ENCODE measurements at places on chromosomes 1 and 21.

DNA sequence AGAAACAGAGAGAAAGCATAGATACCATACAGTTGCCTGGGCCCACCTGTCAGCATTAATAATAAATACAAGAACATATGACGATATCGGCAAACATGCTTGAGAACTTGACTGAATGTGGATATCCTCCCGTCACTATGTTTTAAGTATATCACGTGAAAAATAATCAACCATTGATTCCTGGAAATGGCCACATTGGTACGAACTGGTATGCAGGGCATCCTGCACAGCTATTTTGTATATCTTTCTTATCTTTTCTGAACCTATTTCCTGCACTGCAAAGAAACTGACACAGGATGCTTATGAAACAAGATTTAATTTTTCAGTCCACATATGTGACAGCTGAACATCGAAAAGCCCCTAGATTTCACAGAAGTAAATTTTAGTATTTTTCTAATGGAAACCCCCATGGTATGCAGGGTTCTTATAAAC is 22.8 kb upstream of the RGS1 start:
- DNase-seq, result no peak

- no peak for DNase-seq
Measured at GRCh38 chr21:37484535-37485474, 118.2 kb downstream of the DYRK1A start.

DNA sequence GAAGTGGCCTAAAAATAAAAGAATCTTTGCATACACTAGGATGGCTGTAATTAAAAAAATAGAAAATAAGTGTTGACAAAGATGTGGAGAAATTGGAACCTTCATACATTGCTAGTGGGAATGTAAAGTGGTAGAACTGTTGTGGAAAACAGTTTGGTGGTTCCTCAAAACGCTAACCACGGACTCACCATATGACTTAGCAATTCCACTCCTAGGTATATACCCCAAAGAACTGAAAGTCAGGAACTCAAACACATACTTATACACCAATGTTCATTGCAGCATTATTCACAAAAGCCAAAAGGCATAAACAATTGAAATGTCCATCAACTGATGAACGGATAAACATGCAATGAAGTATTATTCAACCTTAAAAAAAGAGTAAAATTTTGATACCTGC is 10.8 kb upstream of the HMGCL start:
- no peak for DNase-seq

- peak; percentile 42 for DNase-seq
Measured at GRCh38 chr1:202235856-202236837, 42.5 kb downstream of the LGR6 start.

DNA sequence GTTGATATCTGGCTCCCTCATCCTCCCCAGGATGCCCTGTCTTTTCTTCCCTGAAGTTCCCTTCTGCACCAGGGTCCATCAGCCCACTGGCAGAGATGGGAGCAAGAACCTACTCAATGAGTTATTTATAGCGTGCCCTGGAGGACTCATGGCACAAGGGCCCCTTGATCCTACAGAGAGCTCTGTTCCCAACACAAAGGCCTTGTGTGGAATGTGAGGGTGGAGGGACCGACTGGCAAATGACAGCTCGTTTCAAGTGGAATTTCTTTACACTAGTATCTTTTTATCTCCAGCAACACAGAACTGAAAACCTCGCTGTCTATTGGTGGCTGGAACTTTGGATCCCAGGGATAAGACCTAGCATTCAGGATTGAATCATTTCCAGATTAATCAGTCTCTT is 22.4 kb downstream of the CHI3L2 start:
- no peak for DNase-seq

- DNase-seq, result no peak
Measured at GRCh38 chr21:29056005-29056404, 17.4 kb downstream of the CCT8 start.

DNA sequence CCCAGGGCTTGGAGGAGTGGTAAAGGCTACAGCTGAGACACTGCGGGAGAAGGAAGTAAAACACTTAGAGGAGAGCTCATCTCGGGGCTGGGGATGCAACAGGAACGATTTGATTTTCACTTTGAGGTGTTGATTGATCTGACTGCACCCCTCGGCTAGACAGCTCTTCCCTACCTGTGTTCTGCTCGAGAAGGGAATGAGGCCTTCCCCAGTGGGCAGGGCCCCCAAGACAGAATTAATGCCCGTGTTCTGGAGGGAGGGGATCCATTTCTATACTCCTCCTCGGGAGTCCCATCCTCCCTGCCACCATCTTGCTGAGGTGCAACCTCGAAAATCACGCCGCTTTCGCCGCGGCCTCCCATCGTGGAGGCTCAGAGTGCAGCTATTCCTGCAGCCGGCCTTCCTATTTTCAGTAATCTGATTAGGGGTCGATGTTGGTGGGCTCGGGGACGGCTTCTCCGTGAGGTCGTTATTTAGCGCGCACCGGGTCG is 2.4 kb downstream of the ATP2B4 start:
- DNase-seq, result no peak

DNA sequence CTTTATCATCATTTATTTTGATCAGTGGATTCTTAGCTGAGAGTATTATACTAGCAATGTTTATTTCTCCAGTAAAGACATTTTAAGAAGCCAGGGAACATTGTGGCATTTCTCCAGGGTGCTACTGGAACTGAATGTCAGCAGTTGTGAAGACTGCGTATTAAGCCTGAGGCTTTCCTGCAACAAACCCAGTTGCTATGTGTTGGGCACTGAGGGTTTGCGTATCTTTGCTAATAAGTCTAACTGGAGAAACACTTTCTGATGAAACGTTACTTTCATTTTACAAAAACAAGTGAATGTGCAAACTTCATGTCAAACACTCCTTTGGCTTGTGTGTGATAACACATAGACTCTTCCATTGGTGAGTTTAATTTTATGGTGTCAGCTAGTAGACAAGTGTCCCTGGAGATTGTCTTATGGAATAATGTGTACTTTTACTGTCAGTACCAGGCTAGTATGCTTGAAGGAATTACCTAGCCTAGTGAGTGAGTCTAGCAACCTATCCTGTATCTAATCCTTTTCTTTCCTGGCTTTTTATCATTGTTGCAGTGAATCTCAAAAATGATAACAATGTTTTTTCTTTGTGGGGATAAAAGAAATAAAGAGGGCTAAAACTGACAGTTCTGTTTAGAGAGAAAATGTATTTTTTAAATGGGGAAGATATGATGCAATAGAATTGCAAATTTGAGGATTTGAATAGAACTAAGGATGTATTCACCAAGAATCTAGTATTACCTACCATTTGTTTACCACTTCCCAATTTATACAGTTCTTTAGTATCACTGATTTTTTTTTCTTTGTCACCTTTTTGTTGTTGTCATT is 70.1 kb downstream of the MTR start:
- no peak for DNase-seq

DNA sequence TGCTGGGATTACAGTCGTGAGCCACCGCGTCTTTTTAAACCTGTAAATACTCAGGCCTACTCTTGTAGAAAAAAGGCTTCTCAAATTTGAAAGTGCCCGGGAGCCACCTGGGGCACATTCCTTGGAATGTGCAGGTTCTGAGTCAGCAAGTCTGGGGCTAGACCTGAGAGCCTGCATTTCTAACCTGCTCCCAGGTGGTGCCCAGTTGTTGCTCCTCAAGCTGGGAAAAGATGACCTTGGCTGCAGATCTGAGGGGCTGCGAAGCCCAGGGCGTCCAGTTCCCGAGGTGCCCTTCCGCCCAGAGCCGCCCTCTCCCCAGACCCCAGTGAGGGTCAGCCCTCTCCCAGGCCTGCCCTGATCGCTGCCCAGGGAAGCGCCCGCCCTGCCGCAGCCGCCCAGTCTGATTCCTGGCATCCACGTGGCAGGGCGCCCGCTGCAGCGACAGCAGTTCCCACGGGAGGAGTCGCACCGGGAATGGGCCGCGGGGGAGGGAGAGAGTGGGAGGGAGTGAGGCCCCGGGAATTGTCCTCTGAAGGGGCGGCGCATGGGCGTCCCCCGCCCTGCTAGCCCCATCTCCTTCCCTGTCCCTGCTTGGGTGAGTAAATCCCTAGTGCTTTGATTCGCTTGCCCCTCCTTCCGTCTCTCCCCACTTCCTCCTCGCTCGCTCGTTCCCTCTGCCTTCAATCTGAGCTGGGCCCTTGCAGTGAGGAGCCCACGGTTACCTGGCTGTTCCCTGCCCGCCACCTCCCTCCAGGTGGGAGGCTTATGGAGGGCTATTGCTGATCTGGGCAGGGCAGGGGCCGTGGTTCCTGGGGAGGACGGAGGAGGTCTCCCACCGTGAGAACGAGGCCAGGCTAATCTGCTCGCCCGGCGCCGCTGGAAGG is 18.8 kb upstream of the TENT5B start:
- no peak for DNase-seq

- no peak for DNase-seq
Measured at GRCh38 chr1:244802041-244802440, 33.4 kb upstream of the COX20 start.

GRCh38 chr1:73673971-73674370 is 524.0 kb downstream of the LRRIQ3 start:
- no peak for DNase-seq

GRCh38 chr1:59769736-59770095 is 45.0 kb upstream of the HOOK1 start:
- no peak for DNase-seq

DNA sequence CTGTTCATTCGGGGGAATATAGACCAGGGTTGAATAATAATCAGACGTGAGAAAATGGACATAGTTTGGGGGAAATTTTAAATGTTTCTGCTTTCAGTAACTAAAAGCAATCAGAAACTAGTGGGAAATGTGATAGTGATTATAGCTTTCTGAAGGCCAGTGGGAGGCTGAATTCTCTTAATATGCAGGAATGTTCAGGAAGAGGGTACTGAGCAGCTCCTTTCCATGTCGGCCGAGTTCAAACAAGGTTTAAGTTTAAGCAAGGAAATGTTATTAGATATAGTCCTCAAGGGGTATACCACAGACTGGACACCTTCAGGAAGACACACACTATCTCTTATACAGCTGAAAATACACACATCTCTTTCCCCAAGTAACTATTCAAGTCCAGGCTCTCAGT is 105.5 kb downstream of the HHAT start:
- DNase-seq, result no peak

- no peak for DNase-seq
Measured at GRCh38 chr1:230224101-230224960, 157.3 kb downstream of the GALNT2 start.

- DNase-seq, result no peak
Measured at GRCh38 chr1:8006037-8006963, 19.8 kb downstream of the ERRFI1 start.

DNA sequence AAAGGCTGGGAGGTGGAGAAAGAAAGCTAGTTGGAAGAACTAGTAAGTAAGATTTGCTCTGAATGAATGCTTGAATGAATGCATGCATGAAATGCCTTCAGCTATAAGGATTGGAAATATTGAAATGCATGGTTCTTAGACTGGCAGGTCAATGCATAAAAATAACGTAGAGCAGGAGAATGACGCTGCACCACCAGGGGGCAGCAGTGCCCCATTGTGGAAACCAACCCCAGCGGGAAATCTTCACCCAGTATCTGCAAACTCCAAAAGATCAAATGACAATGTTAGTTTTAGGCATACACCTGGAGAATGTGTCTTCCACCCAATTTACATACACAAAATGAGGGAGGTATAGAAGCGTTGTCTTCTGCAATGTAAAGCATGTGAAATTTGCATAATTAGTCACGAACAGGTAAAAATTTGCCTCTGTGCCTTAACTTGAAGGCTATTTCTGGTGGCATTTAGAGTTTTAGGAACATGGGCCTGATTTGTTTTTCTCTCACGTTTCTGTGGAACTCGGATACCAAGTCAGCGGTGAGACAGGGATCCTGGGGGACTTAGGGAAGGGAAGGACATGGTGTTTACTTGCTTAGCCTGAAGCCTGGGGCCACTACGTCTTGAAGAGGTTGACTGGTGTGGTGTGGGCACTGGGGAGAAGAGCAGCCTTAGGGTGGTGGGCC is 78.6 kb downstream of the HHAT start:
- peak; percentile 52 for DNase-seq

DNA sequence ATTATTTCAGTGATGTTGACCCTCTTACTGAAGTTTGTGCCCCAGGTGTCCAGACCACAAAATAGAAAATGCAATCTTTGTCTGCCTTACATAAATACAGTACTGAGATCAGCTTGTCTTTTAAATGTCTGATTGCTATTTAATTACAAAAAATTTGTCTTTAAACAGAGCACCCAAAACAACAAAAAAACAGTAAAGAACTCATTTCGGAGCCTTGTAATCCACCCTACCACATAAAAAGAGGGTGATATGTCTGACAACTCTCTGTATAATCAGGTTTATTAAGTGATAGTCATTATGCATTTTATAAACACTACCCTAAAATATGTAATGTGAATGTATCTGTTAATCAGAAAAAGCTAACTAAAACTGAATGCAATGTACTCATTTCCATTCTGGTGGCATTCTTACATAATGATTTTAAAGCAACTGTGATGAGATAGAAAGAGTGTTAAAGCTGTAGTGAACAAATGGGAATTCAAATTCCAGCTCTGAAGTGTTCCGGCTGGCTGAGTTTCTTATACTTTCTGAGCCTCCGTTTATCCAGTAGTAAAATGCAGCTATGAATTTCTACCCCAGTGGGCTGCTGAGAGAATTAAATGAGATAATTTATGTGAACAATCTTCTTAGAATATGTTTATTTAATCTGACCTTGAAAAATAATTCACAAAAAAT is 486.6 kb downstream of the USP25 start:
- no peak for DNase-seq

- no peak for DNase-seq
Measured at GRCh38 chr21:29306920-29307319, 8.2 kb downstream of the BACH1 start.

DNA sequence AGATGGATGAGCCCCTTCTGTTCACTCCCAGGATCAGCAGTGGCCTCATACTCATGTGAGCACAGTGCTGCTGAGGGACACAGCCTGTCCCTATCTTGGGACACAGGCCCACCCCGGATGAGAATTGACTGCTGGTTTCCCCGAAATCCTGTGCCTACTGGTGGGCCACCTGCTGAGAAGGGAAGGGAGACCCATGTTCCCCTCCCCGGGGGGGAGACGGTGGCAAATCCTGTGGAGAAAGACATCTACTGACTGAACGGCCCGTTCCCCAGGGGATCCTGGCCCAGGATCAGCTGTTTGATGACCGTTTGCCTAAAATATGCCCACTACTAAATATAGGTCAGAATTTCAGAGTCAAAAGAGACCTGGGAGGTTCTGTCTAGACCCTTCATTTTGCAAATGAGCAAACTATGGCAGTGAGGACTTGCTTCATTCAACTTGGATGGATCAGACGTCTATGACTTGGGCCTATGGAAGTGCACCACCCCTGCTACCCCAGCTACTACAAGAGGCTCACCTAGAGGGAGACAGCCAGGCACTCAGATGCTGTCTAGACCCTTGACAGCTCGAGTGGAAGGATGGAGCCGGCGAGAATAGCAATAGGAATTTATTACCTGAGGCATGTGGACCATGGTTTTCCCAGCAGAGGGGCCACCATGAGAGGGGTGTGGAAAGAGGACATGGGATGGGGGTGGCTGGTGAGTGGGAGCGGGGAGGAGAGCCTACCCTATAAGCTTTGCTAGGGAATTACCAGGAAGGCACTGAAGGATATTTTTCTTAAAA is 15.6 kb upstream of the THEMIS2 start:
- no peak for DNase-seq

- no peak for DNase-seq
Measured at GRCh38 chr1:72284348-72285073, 2.2 kb upstream of the NEGR1 start.

GRCh38 chr21:42475036-42475435 is 21.0 kb downstream of the RSPH1 start:
- DNase-seq, result no peak

- no peak for DNase-seq
Measured at GRCh38 chr1:248611883-248612414, 14.4 kb upstream of the OR2T10 start.

- no peak for DNase-seq
Measured at GRCh38 chr1:206430031-206430983, 40.0 kb upstream of the IKBKE start.

GRCh38 chr1:162407539-162407938 is 4.4 kb downstream of the SH2D1B start:
- DNase-seq, result no peak

All from T follicular helper cell (primary cell).